ENCODE measurements at places on chromosomes 12 and 14.

DNA sequence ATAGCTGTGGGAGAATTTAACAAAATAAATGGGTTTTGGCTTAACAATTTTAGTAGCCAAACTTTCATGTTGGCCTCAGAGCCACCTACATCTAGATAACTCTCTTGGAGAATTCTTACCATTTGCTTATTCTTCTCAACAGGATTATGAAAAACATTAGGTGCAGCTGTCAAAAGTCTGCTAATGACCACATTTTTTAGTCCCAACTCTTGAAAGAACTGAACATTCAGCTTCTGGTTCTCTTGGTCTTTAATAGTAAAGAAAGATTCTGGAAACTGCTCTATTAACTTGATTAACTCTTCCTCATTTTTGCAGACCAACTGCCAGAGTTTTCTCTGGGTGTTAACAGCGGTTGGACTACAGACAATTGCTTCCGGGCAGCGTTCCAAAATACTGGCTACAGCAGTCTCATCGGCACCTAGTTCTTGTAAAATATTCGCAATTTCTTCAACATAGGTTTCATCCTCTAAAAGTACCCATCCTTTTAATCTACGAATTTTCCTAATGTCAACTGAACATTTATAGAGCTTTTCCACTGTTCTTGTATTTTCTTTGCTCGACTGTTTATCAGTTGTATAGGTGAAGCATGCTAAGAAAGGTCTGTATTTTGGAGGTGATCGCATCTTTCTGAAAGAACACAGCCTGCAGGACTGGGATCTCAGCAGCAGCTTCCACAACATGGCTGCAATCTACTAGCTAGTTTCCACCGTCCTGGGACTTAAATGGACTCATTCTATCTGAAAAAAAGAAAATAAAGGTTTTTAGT lies 8.7 kb downstream of the MTERF2 start:
- DNase-seq: no peak

DNA sequence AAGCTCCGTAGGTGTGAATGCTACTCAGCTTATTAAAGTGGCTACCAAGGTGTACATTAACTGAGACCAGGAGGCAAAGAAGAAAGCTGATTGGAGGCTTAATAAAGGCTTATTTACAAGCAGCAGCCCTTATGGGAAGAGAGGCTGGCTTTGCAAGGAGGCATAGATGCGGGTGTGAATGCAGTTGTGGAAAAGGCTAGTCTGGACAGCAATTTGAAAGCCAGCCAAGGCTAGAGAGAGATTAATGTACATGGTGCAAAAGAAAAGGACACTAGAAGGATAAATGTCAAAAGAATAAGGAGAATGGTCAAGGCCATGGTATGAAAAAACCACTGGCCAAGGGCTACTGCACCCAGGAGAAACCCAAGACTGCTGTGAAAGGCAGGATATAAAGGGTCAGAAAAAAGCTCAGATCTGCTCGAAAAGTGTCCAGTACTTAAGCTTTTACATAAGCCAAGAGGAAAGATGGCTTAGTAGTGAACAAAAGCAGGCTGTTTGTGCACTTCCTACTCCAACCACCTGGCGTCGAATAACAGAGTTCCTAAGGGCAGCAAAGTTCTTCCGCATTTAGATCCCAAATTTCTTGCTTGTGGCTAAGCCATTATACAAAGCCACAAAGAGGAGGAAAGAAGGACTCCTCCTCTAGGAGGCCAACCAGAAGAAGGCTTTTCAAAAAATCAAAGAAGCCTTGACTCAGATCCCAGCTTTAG lies 24.0 kb downstream of the KLRK1 start:
- DNase-seq: no peak

DNA sequence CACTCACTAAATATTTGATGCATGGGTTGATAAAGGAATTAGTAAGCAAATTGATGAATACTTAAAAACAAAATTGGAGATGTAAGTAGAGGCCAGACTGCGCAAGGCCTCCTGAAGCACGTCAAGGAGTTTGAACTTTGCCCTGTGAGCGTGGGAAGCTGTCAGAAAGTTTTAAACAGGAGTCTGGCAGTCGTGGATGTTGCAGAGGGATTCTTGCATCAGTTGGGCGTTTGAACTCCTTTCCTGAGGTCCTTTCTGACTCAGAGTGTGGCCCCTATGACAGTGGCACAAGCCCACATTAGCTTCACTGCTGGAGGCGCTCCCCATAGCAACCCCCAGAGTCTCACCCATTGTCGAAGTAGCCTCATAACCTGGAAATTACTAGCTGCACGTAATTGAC lies 17.9 kb upstream of the IL22 start:
- DNase-seq: no peak

DNA sequence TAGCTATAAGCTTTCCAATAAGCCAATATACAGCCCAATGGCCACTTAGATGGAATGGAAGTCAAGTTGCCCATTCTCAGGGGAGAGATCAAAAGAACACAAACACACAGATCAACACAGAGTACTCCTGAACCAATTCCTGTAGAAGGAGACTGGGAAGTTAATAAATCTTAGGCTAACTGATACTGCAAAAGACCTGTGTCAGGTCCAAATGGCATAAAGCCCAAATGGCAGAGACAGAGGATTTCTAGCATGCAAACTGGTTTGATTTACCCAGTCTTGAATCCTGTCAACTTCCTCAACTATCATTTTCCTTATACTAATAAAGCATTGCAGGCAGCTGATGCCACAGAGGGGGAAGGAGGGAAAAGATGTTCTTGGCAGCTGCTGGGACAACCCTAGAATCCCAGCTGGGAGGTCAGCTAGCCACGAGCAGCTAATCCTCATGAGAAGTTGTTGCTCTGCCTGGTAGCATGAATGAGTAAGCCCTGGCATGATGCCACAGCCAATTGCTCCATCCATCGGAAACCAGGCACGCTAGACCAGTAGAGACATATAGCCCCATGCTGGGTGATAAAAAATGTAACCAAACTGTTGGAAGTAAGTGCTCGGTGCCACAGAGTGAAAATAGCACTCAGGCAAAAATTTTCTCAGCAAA lies 26.2 kb downstream of the ANG start:
- peak; percentile 44 for DNase-seq

DNA sequence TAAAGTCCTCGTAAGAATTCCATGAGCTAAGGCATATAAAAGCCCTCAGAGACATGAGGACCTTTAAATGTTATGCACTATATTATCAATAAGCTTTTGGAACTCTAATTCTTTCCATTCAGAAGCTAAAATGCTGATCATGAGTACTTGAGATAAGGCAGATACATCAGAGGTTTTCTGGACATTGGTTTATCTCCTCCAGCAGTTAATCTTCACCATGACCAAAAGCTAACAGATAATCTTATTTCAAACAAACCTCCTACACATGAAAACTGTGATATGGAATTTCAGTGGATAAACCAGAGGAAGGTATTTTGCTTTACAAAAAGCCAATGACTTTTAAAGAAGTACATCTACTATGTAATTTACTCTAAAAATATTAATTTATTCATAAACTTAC lies 97.9 kb upstream of the BBS10 start:
- DNase-seq: no peak

- no peak for DNase-seq
Measured at GRCh38 chr12:92654929-92655328, 47.9 kb upstream of the PLEKHG7 start.

DNA sequence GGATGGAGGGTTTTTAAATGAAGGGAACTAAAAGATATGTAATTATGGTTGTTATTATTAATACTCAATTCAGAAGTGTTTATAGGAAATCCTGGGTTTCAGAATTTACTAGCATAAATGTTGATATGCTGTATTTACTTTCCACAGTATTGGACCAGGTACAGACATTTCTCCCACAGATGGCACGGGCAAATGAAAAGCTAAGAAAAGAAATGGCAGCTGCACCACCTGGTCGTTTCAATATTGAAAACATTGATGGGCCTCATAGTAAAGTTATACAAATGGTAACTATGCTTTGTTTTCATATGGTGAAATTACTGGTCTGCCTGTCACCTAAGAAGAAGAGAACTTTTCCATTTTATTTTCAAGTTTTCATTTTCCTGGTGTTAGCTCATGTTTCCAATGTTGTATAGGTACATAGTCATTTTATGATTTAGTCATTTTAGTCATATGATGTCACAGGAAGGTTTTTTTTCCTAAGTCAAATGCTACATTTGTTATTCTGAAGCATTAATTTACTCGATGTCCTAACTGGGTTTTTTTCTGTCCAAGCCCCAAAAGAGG lies 5.5 kb downstream of the NOPCHAP1 start:
- no peak for DNase-seq

DNA sequence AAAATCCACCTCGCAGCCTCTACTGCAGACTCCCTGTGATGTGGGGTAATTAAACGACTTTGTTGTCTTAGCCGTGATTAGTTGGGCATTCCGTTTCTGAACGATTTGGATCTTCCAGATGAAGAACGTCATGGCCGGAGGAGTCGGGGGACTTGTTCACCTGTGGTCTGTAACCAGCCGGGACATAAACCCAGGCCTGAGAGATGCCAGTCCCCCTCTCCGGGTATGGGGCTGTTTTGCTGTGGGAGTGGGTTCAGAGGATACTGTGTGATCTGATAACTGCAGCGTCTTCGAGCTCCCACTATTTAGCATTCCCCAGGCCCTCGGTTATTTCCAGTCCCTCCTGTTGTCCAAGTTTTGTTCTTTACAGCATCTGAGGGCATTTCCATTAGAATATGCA lies 96.1 kb downstream of the PIWIL1 start:
- no peak for DNase-seq

DNA sequence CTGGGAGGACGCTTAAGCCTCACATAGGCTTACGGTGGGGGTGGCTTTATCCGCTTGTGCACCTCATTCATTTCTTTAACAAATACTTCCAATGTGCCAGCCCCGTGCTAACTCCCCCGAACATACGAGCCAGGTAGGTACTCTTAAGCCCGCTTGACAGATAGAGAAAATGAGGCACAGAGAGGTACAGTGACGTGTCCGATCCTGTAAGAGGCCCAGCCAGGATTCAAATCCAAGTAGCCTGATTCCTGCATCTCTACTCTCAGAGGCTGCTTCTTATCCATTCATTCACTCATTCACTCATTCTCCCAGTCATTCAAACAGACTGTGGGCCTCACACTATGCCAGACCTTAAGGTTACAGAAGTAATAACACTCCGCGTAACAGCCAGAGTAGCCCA lies 477 bp downstream of the OAS3 start:
- no peak for DNase-seq

- no peak for DNase-seq
Measured at GRCh38 chr12:15691388-15691787, 97.8 kb downstream of the EPS8 start.
